ENCODE measurements at places on chromosomes 7 and 10.

DNA sequence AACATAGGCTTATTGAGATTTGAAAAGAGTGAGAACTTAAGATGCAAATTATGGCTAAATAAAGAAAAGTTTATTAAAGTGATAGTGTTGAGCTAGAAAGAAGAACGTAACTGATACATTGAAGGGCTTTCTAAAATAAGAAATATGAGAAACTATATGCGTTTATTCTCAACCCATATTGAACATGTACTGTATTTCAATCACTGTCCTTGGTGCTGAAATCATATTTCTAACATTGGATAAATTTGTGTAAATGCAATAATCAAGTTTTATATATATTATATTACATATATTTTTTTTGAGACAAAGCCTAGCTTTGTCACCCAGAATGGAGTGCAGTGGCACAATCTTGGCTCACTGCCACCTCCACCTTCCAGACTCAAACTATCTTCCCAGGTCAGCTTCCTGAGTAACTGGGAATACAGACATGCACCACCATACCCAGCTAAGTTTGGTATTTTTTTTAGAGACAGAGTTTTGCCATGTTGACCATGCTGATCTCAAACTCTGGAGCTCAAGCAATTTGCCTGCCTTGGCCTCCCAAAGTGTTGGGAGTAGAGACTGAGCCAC lies 1065.8 kb downstream of the REEP3 start:
- no peak for DNase-seq

- no peak for DNase-seq
Observed at GRCh38 chr10:90921906-90922305, 1.0 kb upstream of the ANKRD1 start.

- peak; percentile 97 for DNase-seq
Observed at GRCh38 chr7:112939574-112940313, 146.9 kb downstream of the GPR85 start.

DNA sequence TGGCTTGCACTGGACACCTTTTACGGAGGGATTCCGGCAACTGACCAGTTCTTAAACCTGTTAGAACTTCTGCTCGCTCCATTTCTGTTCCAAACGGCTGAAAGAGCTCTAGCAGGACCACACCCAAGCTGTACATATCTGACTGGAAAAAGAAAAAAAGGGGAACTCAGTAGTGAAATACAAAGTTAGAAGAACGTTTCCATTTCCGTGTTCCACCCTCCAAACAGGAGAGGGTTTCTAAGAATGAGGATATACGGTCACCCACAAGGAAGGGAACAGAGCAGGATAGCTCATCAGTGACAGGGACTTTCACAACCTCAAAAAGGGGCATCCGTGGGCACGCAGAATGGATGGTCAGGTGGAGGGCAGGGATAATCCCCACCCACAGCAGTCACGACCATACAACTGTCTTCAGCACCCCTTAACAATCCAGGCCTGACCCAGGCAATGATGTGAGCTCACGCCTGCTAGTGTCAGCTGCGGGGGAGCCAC lies 4.3 kb upstream of the ANKRD61 start:
- DNase-seq = no peak

- DNase-seq = peak; percentile 9
Observed at GRCh38 chr10:111077785-111078504, 1.1 kb downstream of the ADRA2A start.

DNA sequence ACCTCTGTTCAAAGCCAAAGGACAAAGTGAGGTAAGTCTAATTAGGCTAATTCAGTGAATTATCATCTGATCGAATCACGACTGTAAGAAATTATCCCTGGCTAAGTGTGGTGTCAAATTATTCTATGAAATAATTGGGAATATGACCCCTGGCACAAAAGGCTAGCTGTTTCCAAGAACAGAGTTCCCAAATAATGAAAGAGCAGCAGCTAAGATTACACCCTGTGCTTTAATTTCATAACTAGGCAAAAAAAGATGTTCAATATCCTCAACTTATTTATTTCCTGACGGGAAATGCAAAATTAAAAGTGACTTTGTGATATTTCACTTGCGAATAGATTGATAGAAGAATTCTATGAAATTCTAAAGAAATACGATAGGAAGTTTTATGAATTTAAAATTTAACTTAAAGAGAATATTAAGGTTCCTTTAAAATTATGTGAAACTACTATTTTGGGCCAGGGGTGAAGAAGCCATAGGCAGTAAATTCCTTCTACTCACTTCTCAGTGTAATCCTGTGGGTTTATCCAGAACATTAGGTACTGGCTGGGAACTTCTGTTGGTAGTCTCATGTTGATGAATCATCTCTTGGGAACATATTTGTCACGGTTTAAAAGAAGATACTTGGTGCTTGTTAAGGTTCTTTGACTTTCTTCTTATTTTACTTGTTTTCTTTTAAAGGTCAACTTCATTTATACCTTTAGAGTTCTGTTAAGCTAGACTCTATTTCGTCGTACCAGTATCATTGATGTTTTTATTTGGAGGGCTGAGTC lies 148.5 kb downstream of the POLR1F start:
- no peak for DNase-seq

DNA sequence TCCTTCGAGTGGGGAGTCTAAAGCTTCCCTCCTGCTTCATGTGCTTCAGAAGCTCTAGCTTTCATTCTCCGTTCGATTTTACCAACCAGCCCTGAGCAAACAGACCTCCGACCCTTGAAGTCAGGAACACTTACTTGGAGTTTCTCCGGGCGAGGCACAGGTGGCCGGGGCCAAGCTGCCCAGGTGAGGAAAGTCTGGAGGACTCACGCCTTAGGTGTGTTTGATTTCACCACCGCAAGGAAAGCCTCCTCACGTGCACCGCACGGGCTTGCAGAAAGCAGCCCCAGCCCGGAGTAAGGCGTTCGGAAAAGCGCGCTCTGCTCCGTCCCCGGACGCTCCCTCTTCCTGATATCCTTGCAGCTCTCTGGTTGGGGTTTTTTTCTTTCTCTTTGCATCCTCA lies 30.1 kb upstream of the CNPY1 start:
- no peak for DNase-seq

- DNase-seq = no peak
Observed at GRCh38 chr10:85967594-85967993, 399.0 kb downstream of the GRID1 start.

DNA sequence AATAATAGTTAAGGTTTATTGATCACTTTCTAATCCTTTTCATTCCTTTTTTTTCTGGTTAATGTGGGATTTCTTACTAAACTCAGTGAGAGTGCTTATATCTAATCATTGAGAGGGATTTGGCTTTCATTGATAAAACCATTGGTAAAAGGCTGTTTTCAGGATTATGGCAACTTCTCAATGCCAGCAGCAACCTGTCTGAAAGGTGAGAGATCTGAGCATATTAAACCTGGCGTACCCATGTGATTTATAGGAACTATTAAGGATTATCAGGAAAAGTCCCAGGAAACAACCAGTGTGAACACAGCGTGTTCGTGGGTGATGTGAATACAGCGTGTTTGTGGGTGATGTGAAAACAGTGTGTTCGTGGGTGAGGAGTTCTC lies 65.9 kb downstream of the PDIA4 start:
- DNase-seq = no peak

DNA sequence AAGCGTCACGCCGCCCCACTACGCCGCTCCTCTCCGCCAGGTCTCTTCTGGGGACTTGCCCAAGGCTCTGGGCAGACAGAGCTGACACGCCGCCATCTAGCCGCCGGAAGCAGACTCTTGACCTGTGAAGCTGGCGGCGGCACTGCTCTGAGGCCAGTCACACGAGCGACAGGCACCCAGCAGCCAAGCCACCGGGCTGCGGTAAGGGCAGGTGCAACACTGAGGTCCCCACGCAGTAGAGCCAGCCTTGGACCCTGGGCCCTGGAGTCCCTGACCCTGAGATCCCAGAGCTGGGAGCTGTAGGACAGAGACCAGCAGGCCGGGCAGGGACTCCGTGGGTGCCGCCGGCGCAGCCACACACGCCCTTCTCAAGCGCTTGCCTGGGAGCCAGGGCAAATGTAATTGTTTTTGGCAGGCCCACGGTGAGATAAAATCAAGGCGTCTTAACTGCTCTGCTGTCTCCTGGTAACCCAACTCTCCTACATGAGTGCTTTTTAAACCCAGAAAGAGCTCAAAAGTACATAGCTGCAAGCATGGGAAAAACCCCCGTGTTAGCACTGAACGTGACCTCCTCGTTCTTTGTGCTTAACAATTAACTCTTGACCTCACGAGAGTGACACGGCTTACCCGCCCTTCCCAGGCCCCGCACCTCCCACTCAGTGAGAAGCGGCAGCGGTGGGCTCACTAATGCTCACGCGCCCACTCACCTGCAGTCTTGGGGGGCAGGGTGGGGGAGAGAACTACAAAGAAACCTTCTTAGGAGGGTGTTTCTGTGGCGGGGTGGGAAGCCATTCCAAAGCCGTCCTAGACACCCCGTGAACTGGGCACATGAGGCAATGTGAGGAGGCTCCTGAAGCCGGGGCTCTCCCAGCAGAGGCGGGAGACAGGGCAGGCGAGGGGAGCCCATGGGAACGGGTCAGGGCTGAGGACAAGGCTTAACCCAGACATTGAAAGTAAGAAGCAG lies 8.5 kb downstream of the GPER1 start:
- no peak for DNase-seq

- no peak for DNase-seq
Observed at GRCh38 chr7:92550194-92550593, 21.6 kb downstream of the RBM48 start.

GRCh38 chr10:132346806-132347205 lies 14.8 kb downstream of the LRRC27 start:
- no peak for DNase-seq

DNA sequence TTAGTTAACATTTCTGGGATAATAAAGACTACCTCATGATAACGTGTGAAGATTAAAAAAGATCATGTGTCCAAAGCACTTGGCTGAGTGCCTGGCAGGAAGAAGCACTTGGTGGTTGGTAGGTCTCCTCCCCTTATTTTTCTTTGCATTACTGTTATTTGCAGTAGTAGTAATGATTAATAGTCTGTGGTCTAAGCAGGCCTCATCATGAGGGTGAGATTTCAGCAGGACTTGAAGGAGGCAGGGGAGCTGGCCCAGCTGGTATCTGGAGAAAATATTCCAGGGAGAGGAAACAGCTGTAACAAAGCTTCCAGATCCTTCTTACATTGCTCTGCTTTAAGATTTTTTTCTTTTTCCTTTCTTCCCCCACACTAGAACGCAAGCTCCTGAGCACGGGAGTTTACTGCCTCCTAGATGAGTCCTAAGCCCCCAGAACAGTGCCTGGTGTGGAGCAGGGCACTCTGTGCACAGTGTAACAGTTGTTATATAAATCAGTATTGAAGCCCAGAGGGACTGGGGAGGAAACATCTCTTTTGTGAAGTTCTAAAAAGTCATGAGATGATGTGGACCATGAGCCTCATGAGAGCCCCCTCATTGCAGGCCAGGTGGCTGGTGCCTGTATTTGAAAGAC lies 31.1 kb upstream of the RHEB start:
- no peak for DNase-seq
